ENCODE measurements at places on chromosomes 3 and 15.

- no peak for DNase-seq
Measured at GRCh38 chr3:72739531-72740466, 108.4 kb downstream of the SHQ1 start.

DNA sequence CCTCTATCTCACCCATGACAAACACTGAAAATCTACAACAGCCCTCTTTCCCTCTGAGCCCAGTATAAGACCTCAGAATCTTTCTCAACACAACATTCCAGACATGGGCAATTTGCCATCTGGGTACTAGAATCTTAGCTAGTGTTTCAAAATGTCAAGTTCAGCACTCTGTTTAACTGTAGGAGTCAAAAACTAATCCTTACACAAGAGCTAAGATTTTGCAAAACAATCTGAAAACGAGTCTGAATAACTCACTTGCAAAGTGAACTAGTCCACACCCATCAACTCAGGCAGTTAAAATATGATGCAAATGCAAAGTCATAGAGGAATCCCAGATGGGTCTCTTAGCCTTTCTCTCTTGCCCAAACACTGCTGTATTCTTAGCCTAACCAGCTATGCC is 67.8 kb downstream of the GPR176 start:
- no peak for DNase-seq

DNA sequence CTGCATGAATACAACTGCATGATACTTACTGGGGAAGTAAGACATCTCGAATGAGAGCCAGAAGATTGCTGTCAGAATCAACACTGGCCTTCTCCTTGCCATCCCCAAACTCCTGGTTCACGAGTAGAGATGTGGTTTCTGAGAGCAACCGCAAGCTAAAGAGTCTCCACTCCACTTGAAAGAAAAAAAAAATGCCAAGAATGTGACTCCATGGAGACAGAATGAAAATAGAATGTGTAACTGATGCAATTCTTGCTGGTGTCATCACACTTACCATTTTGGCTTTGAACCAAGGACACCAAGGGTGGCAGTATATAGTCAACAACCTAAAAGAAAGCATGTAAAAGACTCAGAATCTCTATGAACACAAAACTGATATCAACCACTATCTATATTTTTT is 280.4 kb downstream of the ULK4 start:
- DNase-seq = peak; percentile 52

GRCh38 chr3:64398476-64398875 is 173.2 kb upstream of the PRICKLE2 start:
- DNase-seq = no peak

DNA sequence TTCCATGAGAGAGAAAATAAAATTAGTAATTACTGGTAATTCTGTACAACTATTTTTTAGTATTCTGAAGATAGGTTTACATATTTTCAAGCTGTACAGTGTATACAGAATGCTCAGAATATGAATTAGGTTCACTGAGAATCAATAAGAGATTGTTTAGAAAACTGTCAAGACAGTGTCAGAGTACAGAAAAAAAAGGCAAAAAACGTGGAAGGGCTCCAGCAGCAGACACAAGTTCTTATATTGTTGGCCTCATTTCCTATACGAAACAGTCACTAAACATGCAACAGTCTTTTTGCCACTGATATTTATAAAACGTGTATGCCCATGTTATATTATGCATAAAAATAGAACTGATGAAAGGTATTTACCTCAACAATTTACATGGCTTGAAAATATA is 103.9 kb downstream of the ISL2 start:
- no peak for DNase-seq

DNA sequence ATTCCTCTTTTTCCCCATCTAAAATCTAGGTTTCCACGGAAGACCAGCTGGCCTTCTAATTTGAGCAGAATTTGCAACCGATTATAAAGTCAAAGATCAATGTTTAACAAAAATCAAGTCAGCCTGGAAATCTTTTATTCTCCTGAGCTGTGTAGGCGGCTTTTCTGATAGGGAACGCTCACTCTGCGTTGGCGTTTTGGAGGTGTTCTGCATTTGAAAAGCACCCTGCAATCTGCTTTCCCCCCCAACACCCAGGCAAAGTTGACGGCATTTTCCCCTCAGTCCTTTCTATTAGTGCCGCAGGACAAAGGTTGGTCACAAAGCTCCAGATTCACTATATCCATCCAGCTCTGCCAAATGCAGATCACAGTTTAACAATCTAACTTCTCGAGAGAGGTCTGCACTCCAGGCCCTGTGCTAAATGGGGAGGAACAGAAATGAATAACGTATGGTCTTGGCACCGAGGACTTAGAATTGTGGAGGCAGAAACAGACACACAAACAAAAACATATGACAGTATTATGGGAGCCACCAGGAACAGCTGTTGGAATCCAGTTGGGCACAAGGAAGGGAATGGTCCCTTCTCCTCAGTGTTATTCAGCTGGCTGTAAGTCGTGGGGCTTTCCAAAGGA is 50.4 kb upstream of the LARS2 start:
- DNase-seq = no peak

DNA sequence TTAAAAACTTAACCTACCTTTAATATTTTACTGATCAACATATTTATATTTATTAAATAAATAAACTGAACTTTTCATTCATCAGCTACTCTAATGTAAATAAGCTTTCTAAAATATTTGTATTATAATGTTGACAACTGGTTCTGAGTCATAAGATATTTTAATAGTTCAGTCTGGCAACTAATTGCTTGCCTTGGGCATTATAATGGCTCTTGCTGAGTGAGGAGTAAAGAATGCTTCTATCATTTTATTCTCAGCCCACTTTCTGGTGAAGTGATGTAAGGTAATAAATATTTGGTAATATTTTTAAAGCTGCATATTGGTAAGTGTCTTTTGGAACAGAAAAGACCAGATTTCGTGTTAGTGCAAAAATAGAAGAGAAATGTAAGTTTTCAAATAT is 81.5 kb downstream of the DIPK2A start:
- DNase-seq = no peak
